ENCODE measurements at places on chromosomes 5 and 9. TPM values are rescaled to one million over a fixed set of nuclear protein-coding genes. Genes with fewer than 3 reads are reported as not detected.

Gene CCDC192
- not detected for polyA plus RNA-seq

Gene SLC24A2
- polyA plus RNA-seq: not detected

Gene SLC44A1
- 11.5 TPM for polyA plus RNA-seq

Gene FAM169A
- polyA plus RNA-seq: 0.14 TPM

Gene PCDHB15
- 0.55 TPM for polyA plus RNA-seq

Gene SLC4A9
- not detected for polyA plus RNA-seq

Gene KLF4
- 2.7 TPM for polyA plus RNA-seq

Gene PCDHA12
- not detected for polyA plus RNA-seq

Gene CARD6
- polyA plus RNA-seq: 11.3 TPM

Gene EIF4E1B
- not detected for polyA plus RNA-seq

Gene PCDHA1
- polyA plus RNA-seq: 0.03 TPM

Gene STPG3
- polyA plus RNA-seq: not detected

Gene TMEM174
- polyA plus RNA-seq: not detected

Gene CDC20B
- 0.22 TPM for polyA plus RNA-seq

DNA sequence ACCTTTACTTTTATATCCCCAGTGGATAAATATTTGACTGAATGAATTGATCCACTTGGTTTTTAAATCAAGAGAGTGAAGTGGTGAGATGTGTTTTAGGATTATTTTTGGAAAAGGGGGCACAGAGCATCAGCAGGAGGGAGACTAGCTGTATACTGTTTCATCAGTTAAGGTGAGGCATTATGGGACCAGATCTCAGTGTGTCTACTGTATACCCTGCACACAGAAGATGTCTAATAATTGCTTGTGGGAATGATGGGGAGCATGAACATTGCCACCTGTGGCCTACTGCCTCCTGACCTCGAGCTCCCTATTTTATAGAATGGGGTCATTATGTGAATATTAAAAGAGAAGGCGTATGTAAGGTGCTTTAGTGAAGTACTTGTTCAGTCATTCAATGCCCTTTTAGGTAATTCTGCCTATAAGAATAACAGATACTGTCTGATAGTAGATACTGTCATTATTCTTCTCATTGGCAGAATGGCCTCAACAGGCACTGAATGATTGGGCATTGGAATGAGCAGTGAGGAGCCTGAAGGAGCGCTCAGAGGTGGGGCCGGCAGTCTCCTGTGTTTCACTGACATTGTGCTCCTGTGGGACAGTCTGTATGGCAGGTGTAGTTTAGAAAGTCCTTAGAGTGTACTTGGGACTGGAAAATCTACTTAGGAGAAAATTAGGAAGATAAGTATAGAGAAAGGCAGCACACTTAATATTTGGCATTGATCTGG, 47.4 kb upstream of the FAM120AOS start:
- peak; percentile 13 for DNase-seq
- H3K4me3 ChIP-seq: peak overlapping the region; percentile 60
- H3K4me1 ChIP-seq: peaks cover 11% of the 10 kb centered on the region
- no peaks in the 10 kb centered on the region for H3K27me3 ChIP-seq

GRCh38 chr9:133171161-133171961, 7.6 kb upstream of the GBGT1 start:
- no peaks in the 10 kb centered on the region for H3K4me1 ChIP-seq
- no peaks in the 10 kb centered on the region for H3K36me3 ChIP-seq
- no peak overlapping the region for H3K27ac ChIP-seq
- DNase-seq: no peak
- no peak overlapping the region for H3K4me3 ChIP-seq
- peaks cover 9% of the 10 kb centered on the region for H3K27me3 ChIP-seq

DNA sequence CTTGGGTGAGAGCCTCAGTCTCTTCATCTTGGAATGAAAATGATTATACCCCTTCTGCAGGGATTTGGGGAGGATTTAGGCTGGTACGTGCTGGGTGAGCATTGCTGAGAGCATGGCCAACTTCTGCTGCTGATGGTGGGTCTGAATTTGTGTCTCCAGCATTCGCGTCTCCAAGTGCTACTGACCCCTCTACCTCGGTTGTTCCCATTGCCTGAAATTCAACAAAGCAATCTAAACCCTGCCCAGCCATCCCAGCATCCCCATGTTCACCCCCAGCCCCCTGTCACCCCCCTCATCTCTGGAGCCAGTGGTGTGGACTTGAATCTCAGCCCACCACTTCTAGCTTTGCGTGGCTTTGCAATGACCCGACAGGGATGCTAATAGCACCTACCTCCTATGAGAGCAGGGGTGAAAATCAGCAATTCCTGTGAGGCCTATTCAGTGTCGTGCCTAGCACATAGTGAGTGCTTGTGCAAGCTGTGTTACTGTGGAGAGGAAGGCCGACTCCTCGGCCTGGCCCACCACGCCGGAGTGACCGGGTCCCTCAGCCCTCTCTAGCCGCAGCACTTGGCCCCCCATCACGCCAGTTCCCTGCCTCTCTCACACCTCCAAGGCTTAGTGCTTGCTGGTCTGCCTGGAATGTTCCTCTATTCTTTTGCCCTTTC, 43.4 kb upstream of the SH3PXD2B start:
- H3K27ac ChIP-seq: no peak overlapping the region
- H3K27me3 ChIP-seq: peaks cover 17% of the 10 kb centered on the region
- no peaks in the 10 kb centered on the region for H3K36me3 ChIP-seq
- no peak overlapping the region for H3K4me3 ChIP-seq
- DNase-seq: no peak

- no peak for DNase-seq
- H3K27me3 ChIP-seq: no peaks in the 10 kb centered on the region
- peaks cover 8% of the 10 kb centered on the region for H3K4me1 ChIP-seq
Observed at GRCh38 chr5:90017239-90017638, 392.3 kb downstream of the CETN3 start.

- no peaks in the 10 kb centered on the region for H3K4me1 ChIP-seq
- DNase-seq: no peak
- no peak overlapping the region for H3K27ac ChIP-seq
- no peaks in the 10 kb centered on the region for H3K36me3 ChIP-seq
- no peak overlapping the region for H3K4me3 ChIP-seq
- peaks cover 17% of the 10 kb centered on the region for H3K27me3 ChIP-seq
Observed at GRCh38 chr9:38232895-38233294, 159.6 kb upstream of the ALDH1B1 start.

DNA sequence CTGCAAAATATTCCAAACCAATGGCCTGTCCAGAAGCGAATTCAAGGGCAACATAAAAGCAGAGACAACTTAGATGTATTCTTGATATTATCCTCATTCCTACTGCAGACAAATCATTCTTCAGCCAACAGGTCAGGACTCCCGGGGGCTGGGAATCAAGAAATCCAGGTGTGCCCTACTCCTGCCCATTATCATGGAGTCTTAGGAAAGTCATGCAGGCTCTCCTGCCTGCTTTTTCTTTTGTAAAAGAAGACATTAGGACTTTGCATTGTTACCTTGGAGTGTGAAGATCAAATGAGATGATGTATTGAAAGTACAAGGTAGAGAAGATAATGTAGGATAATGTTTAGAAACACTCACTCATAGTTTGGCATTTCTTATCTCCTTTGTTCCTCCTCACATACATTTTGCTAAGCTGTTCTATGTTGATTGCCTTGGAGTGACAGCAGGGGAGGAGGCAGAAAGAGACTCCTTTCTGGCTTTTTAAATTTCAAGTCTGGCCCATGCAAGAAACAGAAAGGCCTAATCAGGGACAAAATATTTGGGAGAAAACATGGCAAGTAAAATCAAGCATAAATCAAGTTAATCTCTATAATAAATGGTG, 113.8 kb downstream of the SV2C start:
- H3K27ac ChIP-seq: no peak overlapping the region
- no peaks in the 10 kb centered on the region for H3K36me3 ChIP-seq
- no peak for DNase-seq
- H3K4me1 ChIP-seq: no peaks in the 10 kb centered on the region
- no peaks in the 10 kb centered on the region for H3K27me3 ChIP-seq

DNA sequence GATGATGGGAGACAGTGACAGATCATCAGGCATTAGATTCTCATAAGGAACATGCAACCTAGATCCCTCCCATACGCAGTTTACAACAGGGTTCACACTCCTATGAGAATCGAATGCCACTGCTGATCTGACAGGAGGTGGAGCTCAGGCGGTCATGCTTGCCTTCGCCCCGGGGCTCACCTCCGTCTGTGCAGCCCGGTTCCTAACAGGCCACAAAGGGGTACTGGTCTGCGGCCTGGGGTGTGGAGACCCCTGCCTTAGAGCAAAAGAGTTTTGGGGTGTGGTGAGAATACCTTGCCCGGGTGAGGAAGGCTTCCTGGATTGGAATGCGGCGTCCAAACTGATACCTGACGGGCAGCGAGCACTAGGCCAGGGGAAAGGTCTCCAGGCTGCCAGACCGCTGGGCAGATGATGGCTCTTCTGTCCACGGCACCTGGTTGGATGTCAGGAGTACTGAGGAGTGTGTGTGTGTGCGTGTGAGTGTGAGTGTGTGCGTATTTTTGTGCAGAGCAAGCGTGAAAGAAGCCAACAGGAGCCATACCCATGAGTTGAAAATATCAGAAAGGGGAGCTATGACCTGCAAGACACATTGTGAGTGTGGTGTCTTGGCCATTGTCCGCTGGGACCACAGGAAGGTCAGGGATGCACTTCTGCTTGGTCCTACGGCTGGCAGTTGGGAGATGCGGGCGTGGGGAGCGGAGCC, 55.4 kb downstream of the ACER2 start:
- no peak for DNase-seq
- H3K4me1 ChIP-seq: peaks cover 2% of the 10 kb centered on the region
- no peaks in the 10 kb centered on the region for H3K27me3 ChIP-seq

DNA sequence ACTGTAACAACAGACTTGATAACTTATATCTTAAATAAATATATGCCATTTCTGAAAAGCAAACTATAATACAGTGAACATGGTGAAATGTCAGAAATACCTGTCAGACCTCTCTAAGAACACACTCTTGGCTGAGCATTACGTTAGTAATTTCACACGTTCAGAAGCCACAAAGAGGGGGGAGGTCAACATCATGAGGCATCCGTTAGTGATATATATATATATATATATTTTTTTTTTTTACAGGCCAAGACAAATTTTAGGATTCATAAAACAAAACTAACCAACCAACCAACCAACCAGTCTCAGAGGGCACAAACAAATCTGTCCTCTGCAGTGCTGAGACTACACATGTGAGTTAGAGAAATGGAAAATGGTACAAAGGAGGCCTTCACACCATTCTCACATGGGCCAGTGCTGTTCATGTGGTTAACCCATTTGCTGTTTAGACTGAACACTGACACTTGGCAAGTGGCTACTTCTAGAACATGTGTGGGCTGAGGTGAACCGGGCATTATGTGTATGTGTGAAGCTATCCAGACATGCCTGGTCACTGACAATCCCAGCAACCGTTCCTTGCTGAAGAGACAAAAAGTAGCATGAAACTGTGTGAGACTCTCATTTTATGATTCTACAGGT, 54.5 kb downstream of the ELL2 start:
- no peaks in the 10 kb centered on the region for H3K27me3 ChIP-seq
- no peak overlapping the region for H3K27ac ChIP-seq
- H3K4me1 ChIP-seq: peaks cover under 1% of the 10 kb centered on the region

GRCh38 chr9:126705767-126706697, 92.3 kb downstream of the LMX1B start:
- no peaks in the 10 kb centered on the region for H3K27me3 ChIP-seq
- H3K4me3 ChIP-seq: no peak overlapping the region
- no peaks in the 10 kb centered on the region for H3K36me3 ChIP-seq
- DNase-seq: peak; percentile 28

- H3K4me3 ChIP-seq: no peak overlapping the region
- no peaks in the 10 kb centered on the region for H3K4me1 ChIP-seq
- H3K36me3 ChIP-seq: no peaks in the 10 kb centered on the region
- H3K27me3 ChIP-seq: no peaks in the 10 kb centered on the region
- no peak overlapping the region for H3K27ac ChIP-seq
- no peak for DNase-seq
Observed at GRCh38 chr9:108339251-108339650, 516.5 kb downstream of the ACTL7B start.

GRCh38 chr5:109964136-109964535, 274.4 kb downstream of the MAN2A1 start:
- H3K36me3 ChIP-seq: no peaks in the 10 kb centered on the region
- H3K27me3 ChIP-seq: no peaks in the 10 kb centered on the region
- no peak overlapping the region for H3K27ac ChIP-seq
- no peaks in the 10 kb centered on the region for H3K4me1 ChIP-seq
- no peak overlapping the region for H3K4me3 ChIP-seq
- no peak for DNase-seq

GRCh38 chr5:96871027-96871399, 5.3 kb upstream of the ERAP2 start:
- no peak overlapping the region for H3K4me3 ChIP-seq
- H3K27ac ChIP-seq: no peak overlapping the region
- no peak for DNase-seq
- H3K4me1 ChIP-seq: peaks cover 2% of the 10 kb centered on the region

GRCh38 chr5:109703166-109703565, 13.4 kb downstream of the MAN2A1 start:
- no peak overlapping the region for H3K27ac ChIP-seq
- DNase-seq: no peak
- H3K4me1 ChIP-seq: no peaks in the 10 kb centered on the region
- no peaks in the 10 kb centered on the region for H3K36me3 ChIP-seq
- H3K4me3 ChIP-seq: no peak overlapping the region

DNA sequence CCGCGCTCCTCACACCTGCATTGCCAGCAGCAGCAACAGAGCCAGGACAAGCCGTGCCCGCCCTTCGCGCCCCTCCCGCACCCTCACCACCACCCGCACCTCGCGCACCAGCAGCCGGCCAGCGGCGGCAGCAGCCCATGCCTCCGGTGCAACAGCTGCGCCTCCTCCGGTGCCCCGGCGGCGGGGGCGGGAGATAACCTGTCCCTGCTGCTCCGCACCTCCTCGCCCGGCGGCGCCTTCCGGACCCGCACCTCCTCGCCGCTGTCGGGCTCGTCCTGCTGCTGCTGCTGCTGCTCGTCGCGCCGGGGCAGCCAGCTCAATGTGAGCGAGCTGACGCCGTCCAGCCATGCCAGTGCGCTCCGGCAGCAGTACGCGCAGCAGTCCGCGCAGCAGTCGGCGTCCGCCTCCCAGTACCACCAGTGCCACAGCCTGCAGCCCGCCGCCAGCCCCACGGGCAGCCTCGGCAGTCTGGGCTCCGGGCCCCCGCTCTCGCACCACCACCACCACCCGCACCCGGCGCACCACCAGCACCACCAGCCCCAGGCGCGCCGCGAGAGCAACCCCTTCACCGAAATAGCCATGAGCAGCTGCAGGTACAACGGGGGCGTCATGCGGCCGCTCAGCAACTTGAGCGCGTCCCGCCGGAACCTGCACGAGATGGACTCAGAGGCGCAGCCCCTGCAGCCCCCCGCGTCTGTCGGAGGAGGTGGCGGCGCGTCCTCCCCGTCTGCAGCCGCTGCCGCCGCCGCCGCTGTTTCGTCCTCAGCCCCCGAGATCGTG, 517 bp downstream of the KCNN2 start:
- peaks cover 38% of the 10 kb centered on the region for H3K27me3 ChIP-seq
- no peaks in the 10 kb centered on the region for H3K36me3 ChIP-seq
- no peak for DNase-seq
- peaks cover 8% of the 10 kb centered on the region for H3K4me1 ChIP-seq
- no peak overlapping the region for H3K27ac ChIP-seq

- no peak for DNase-seq
- no peak overlapping the region for H3K4me3 ChIP-seq
- H3K36me3 ChIP-seq: no peaks in the 10 kb centered on the region
- no peaks in the 10 kb centered on the region for H3K27me3 ChIP-seq
- no peak overlapping the region for H3K27ac ChIP-seq
Observed at GRCh38 chr5:62643556-62644451, 65.2 kb downstream of the LRRC70 start.

GRCh38 chr5:16625096-16625495, 8.3 kb upstream of the RETREG1 start:
- H3K4me3 ChIP-seq: no peak overlapping the region
- no peak overlapping the region for H3K27ac ChIP-seq
- DNase-seq: no peak
- H3K36me3 ChIP-seq: no peaks in the 10 kb centered on the region
